T-helper 1 cell treated with Interleukin-12 subunit alpha and Interleukin-12 subunit beta and Interleukin-4 antibody, amounts not matched to agents 30 ng/mL and 1 ng/mL, for 36 hours (primary cell): ENCODE measurements at places on chromosomes 3 and 15. TPM values are rescaled to one million over a fixed set of nuclear protein-coding genes. Genes with fewer than 3 reads are reported as not detected.

Gene PLCH1
- 0.71 and 0.88 TPM in 2 replicates for total RNA-seq

Gene TTLL13
- total RNA-seq = 0.61 and 1.4 TPM in 2 replicates

Gene NAALADL2
- not detected in 2 replicates for total RNA-seq

Gene RBP2
- total RNA-seq = not detected in 2 replicates

Gene NME9
- 0.71 TPM in 1 of 2 replicates, not detected in the other for total RNA-seq

Gene SETD5
- total RNA-seq = 133 and 150 TPM in 2 replicates

Gene B4GALT4
- total RNA-seq = 17.3 and 19.1 TPM in 2 replicates

Gene CELF6
- total RNA-seq = 0.98 and 1.1 TPM in 2 replicates

Gene TGM5
- total RNA-seq = 0.20 and 0.39 TPM in 2 replicates

Gene FSD2
- not detected in 2 replicates for total RNA-seq

Gene TRPC1
- 0.81 and 2.0 TPM in 2 replicates for total RNA-seq

Gene GOLGA8R
- total RNA-seq = 8.4 and 11.5 TPM in 2 replicates

Gene CYP8B1
- not detected in 2 replicates for total RNA-seq

Gene EFCC1
- not detected in 2 replicates for total RNA-seq

Gene IL5RA
- total RNA-seq = not detected in 2 replicates

Gene UBA5
- total RNA-seq = 44.5 and 48.9 TPM in 2 replicates
